ENCODE measurements at places on chromosomes 4 and X.

DNA sequence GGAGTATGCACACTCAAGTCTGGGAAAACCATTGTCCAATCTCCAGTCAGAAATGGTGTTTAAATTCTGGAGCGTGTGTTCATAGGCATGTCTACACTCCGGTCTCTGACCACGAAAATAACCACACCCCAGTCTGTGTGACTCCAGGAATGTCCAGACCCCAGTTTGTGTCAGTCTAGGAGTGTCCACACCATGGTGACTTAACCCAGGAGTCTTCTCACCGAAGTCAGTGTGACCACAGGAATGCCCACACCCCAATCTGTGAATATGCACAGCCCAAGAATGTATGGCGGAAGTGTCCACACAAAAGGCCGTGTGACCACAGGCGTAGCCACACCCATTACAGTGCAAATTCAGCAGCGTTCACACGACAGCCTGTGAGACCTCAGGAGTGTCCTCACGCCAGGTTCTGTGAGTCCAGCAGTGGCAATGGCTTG is 11.4 kb downstream of the FTSJ1 start:
- no peak for DNase-seq

GRCh38 chrX:110985470-110985869 is 110.5 kb upstream of the PAK3 start:
- DNase-seq = no peak

- DNase-seq = no peak
These were observed 30.9 kb downstream of the RBPJ start for GRCh38 chr4:26351685-26352084.

GRCh38 chr4:55979562-55979961 is 30.8 kb downstream of the CEP135 start:
- DNase-seq = no peak

GRCh38 chr4:72374159-72374558 is 194.9 kb downstream of the ADAMTS3 start:
- no peak for DNase-seq

GRCh38 chr4:101604976-101605375 is 185.6 kb upstream of the BANK1 start:
- DNase-seq = no peak

GRCh38 chr4:140675599-140676231 is 80.5 kb downstream of the TBC1D9 start:
- no peak for DNase-seq

- peak; percentile 96 for DNase-seq
These were observed at the start of gene PIR for GRCh38 chrX:15493118-15493962. PIR (minus strand) TSS chrX:15493333; CDS start chrX:15491257, 2,076 bp downstream.

DNA sequence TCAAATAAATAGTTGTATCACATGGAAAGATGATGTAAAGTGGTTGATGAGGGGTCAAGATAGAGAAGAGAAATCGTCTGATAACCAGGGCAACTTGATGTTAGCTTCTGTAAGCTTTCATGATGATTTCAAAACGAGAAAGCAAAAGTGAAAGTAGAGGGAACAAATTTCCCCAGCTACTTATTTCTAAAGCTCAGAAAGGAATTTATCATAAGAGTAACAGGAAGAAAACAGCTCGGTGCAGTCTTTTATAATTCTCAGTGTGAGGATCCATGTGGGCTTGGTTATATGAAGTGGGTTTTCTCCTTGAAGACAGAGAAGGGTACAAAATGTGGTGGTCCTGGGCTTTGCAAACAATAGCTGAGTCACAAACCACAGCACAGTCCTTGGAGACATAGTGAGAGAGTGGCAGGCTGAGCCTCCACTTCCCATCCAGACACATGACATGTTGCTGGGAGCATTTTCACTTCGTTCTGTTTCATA is 32.1 kb upstream of the GLRA2 start:
- DNase-seq = no peak

- no peak for DNase-seq
These were observed 351.8 kb upstream of the GNPDA2 start for GRCh38 chr4:45078201-45078600.

- DNase-seq = peak; percentile 16
These were observed 12.2 kb downstream of the TRPC3 start for GRCh38 chr4:121939690-121940089.

- no peak for DNase-seq
These were observed 107.3 kb downstream of the SLC10A6 start for GRCh38 chr4:86741846-86742245.

- DNase-seq = no peak
These were observed 1.6 kb downstream of the RP2 start for GRCh38 chrX:46838486-46838870.

- DNase-seq = no peak
These were observed 274.5 kb downstream of the SLC7A11 start for GRCh38 chr4:137967480-137968190.

GRCh38 chr4:20625426-20625825 is 74.8 kb upstream of the PACRGL start:
- DNase-seq = no peak

DNA sequence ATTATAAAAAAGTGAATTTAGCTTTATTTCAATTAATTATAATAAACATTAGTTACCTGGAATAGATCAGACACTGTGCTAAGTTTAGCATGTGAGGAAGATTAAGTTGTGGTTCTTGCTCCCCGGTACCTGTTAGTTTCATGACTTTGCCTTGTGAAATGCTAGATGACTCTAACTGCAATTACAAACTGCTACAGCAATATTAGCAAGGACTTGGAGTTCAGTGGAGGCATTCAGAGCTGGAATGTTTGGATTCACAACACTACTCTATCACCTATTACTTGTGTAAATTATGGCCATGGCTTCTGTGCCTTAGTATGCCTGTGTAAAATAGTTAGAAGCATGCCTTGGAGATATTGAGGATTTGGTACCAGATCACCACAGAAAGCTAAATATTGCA is 21.4 kb upstream of the ANXA10 start:
- no peak for DNase-seq

DNA sequence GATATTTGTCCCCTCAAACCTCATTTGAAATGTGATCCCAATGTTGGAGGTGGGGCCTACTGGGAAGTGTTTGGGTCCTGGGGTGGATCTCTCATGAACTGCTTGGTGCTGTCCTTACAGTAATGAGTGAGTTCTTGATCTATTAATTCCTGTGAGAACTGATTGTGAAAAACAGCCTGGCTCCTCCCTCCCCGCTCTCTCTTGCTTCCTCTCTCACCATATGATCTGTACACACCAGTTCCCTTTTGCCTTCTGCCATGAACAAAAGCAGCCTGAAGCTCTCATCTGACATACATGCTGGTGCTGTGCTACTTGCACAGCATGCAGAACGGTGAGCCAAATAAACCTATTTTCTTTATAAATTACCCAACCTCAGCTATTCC is 11.2 kb upstream of the YIPF7 start:
- no peak for DNase-seq

GRCh38 chrX:13790206-13791131 is 26.4 kb downstream of the GPM6B start:
- no peak for DNase-seq

GRCh38 chrX:47226071-47226470 is 6.7 kb upstream of the USP11 start:
- no peak for DNase-seq

- no peak for DNase-seq
These were observed 130.4 kb upstream of the CPEB2 start for GRCh38 chr4:14871676-14872430.

DNA sequence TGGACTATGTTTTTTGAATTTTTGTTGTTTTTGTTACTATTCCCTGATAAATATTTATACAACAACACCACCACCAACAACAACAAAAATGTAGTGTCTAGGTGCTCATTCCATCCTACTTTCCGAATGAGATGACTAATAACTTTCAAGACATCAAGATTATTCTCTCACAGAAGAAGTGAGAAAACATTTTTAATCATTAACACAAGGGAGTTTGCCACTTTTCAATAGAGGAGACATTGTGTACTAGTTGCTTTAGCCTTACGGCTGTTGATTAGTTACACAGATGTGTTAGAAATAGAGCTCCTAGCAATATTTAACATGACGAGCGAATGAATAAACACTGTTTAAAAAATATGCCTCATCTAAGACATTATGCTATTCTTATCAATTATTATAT is 898.8 kb downstream of the C4orf33 start:
- DNase-seq = no peak

GRCh38 chrX:81215685-81216084 is 13.8 kb downstream of the SH3BGRL start:
- DNase-seq = no peak

GRCh38 chrX:1598876-1599790 is 7.7 kb downstream of the AKAP17A start:
- no peak for DNase-seq

DNA sequence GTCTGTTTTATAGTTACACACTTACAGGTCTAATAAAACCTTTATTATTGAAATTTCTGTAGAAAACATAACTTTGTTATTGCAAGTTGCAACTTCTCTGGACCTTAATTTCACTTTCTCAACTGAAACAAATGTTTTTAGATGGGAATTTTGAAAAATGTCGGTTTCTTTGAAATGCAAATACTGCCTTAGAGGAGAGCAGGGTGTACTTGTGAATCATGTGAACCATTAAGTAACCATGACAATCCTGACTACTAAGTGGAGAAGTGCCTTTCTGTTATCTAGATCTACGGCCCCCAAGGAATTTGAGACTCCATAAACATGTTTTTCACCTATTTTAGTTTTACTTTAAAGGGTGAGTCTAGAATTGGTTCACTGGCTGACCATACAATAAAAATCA is 8.5 kb upstream of the ARMCX2 start:
- DNase-seq = no peak

- DNase-seq = no peak
These were observed 443.5 kb downstream of the PCDH10 start for GRCh38 chr4:133592591-133592990.

DNA sequence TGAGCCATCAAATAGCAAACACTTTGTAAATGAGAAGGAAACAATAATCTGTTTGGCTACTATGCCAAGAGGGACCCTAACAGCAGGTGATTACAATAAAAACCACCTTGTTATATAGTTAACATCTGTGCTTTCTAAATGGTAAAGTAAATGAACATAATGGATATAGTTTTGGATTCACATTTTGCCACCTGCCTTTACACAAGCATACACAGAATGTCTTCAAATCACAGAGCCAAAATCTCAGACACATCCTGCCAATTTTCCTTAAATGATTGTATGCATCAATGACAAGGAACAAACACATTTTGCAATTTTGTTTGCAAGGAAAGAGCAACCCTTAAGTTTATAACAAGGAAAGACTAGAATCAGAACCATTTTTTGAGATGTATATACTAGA is 334.2 kb downstream of the FSTL5 start:
- DNase-seq = no peak

GRCh38 chr4:2638730-2639129 is 102.3 kb downstream of the FAM193A start:
- DNase-seq = no peak

- DNase-seq = peak; percentile 58
These were observed 11.9 kb downstream of the TMPRSS11D start for GRCh38 chr4:67871867-67872266.

- DNase-seq = no peak
These were observed 363.9 kb downstream of the GASK1B start for GRCh38 chr4:157808796-157809383.

DNA sequence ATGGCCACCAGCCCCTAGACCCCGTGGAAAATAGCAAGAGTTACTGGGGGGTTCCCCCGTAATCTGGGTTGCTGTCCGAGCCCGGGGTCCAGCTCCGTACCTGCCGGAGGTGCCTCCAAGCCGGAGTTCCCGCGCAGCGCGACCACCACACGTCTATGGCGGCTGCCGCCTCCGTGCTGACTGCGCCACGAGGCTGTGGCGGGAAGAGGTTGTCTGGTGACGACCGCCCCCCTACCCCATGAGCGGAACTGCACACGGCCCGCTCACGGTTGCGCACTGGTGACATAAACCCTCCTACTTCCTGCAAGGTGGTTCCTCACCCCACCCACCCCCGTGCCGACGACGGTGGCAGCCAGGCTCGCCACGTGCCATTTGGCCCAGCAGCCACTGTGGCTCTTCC is at the start of gene PNMA5:
TSS of gene PNMA5 (minus strand) at position 184 of the 400 bp plus-strand sequence. CDS start 2,518 bp downstream, outside the sequence.
- no peak for DNase-seq

DNA sequence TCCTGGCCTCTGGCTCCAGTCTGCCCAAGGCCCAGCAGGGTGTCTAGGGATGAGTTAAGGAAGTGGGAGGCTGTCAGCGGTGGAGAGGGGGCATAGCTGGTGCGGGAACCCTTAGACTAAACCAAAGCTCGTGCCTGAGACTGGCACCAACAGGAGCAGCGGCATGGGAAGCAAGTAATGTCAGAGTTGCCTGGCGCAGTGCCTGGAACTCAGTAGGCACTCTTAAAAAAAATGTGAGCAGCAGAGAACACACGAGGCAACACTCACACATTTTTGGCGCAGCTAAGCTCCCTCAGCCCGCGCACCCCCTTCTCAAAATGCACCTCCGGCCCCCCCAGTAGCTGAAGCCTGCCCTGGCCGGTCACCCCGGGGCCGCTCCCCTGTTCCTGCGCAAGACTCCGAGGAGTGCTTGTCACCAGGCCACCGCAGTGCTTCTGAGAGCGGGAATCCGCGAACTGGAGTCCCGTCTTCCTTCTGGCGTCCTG is 583 bp downstream of the GABRE start:
- peak; percentile 11 for DNase-seq

DNA sequence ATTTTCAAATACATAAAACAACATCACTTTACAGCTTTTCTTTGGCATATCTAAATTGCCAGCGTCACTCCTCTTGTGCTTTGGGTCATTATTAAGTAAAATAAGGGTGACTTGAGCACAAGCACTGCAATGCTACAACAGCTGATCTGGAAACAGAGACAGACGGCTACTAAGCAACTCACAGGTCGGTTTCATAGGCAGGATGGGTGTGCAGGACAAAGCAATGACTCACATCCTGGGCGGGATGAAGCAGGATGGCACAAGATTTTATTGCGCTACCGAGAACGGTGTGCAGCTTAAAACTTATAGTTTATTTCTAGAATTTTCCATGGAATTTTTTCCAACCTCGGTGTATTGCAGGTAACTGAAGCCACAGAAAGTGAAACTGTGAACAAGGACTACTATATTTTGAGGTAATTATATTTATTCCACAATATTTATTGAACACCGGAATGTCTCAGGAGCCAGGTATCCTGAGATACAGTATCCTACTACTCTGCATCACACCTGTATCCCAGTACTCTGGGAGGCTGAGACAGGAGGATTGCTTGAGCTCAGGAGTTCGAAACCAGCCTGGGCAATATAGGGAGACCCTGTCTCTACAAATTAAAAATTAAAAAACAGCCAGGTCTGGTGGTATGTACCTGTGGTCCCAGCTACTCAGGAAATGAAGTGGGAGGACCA is 215.5 kb downstream of the APBB2 start:
- peak; percentile 51 for DNase-seq
